ENCODE measurements at places on chromosomes 2 and 18.

DNA sequence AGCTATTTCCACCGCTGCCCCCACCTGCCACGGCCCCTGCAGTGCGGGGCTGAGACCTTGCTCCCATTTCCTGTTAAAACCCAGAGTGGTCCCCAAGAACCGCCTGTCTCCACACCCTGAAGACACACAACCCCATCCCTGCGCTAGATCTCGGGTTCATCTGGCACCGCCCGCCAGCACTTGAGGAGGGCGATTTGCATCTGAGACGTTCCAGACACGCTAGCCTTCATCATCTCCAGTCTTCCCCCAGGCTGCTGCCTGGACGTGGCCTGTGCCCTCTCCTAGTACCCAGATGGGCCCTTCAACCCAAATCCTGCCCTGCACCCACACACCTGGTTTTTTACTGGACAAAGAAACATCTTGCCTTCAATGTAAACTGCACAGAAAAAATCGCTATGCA is 49.8 kb downstream of the SLC66A2 start:
- no peak for DNase-seq

DNA sequence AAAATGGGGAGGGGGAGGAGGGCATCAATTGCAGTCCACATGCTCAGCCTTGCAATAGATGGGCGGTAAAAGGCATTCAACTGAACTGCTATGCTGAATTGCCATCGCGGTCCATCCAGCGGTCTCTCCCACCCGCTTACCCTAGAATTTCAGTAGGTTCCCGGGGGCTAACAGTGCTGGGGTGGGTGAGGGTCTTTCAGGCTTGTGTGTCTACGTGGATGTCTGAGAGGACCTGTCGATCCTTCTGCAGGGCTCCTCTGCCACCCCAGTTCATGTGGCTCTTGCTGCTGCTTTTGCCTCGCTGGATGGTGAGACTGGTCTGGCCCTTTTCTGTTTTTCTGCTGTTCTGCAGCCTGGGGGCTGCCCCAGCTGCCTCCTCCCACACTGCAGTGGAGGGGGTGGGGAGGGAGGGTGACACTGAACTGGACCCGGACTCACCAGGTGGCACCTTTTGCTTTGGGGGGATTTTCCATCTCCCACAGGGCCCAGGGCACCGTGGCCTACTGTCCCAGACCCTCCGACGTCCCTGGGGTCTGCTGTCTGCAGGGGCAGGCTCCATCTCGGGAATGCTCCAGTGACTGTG is 14.1 kb downstream of the ACKR3 start:
- DNase-seq, result no peak

- DNase-seq, result no peak
Measured at GRCh38 chr2:26632624-26633185, 8.5 kb downstream of the CIB4 start.

GRCh38 chr2:159612255-159612901 is 4.0 kb downstream of the BAZ2B start:
- DNase-seq, result no peak

DNA sequence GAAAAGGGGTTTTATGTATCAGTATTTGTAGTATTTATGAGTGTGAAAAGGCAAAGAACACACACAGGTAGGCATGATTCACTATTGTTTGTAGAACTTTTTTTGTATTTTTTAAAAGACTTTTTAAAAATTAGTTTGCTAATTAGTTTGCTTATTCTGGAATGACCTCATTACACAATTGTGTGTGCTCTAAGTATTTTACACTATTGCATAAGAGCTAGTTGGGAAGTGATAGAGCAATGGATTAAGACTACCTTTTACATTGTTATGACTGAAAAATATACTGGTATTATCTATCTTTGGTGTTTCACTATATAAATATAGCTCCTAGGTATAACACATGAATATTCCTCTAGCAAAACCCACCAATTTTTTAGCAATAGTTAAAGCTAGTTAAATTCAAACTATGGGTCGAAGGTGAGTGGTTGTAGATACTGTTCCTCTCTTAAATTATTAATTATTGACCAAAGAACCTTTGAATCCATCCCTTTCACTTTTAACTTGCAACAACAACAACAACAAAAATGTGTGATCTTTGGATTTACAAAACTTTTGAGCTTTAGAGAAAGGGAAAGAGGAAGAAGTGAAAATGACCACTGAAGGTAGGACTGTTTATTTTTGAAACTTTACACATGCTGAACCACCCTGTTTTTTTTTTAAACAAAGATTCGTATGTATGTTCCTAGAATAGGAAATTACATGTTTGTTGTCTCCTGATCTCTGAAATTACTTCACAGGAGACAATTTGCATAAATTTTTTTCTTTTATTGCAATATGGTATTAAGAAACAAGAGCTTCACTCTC is 18.7 kb downstream of the ITPRID2 start:
- no peak for DNase-seq

GRCh38 chr18:713135-713490 is 683 bp upstream of the ENOSF1 start:
- peak; percentile 11 for DNase-seq

DNA sequence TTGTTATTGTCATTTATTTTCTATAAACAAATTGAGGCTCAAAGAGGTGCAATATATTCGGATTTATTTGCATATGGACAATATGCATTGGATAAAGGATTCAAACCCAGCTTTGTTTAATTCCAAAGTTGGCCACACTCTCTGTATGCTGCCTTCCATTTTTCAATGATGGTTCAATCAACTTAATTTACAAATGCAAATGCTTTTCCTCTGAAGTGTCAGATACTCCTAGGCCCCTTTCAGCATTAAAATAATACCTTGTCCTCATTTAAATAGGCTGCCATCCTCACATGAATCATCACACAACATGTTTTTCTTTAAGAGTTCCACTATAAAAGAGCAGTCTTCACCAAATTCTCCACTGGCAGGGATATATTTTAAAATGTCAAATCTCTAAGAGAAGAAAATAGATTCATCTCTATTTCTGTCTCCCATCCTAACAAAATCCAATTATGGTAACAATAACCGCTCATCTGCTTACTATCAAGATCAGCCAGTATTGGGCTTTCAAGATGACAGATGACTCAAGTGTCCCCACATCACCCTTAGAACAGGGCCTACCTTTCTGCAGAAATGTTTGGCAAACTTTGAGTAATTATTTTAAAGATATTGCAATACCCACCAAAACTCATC is 114.8 kb downstream of the SCG2 start:
- DNase-seq, result no peak

DNA sequence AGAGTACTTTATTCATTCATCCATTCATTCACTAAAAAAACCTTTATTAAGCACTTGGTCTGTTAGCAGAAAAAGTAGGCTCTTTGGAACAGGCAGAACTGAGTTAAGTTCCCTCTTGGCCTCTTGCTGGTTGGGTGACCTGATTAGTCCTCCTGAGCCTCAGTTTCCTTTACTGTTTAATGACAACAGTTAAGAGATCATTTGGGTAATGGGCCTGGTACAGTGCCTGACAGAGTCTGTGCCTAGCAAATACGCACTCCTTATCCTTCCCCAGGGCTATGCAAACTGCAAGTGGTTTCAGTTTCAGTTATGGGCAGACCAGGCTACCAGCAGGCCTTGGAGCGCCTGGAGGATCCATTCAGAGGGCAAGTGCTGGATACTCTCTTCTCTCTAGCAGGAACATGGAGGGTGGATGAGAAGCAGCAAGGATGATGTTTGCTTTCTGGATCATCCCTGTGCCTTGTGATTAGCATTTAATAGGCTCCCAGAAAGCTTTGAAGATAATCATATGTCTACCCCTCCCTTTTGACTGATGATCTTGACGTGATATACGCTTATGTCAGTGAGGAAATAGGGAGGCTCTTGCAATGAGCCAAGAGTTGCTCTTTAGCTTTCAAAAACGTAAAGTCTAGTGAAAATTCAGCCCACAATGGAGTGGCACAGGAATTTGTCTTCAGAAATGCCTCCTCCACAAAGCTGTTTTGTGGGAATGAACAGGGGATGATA is 12.4 kb upstream of the TAF1B start:
- no peak for DNase-seq

DNA sequence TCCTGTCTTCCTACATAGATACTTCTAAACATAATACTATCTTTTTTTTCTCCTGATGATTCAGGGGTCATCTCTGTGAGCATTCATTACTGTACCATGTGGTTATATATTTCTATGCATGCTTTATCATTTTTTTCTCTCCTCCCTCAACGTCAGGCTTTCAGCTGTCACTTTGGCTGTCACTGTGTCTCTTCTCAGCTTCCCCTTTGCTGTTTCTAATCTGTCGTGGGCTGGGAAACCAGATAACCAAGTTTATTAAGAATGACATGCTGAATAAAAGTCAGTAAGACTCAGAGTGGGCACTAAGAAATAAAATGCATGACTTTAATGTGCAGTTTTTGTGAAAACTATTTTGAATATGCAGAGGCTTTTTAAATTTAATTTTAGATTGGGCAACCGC is 344.6 kb downstream of the NRXN1 start:
- no peak for DNase-seq

GRCh38 chr2:195664528-195664927 is 7.5 kb downstream of the SLC39A10 start:
- no peak for DNase-seq

GRCh38 chr18:2997846-2998564 is 14.9 kb downstream of the LPIN2 start:
- no peak for DNase-seq

- DNase-seq, result no peak
Measured at GRCh38 chr2:88097192-88097591, 29.6 kb downstream of the SMYD1 start.

DNA sequence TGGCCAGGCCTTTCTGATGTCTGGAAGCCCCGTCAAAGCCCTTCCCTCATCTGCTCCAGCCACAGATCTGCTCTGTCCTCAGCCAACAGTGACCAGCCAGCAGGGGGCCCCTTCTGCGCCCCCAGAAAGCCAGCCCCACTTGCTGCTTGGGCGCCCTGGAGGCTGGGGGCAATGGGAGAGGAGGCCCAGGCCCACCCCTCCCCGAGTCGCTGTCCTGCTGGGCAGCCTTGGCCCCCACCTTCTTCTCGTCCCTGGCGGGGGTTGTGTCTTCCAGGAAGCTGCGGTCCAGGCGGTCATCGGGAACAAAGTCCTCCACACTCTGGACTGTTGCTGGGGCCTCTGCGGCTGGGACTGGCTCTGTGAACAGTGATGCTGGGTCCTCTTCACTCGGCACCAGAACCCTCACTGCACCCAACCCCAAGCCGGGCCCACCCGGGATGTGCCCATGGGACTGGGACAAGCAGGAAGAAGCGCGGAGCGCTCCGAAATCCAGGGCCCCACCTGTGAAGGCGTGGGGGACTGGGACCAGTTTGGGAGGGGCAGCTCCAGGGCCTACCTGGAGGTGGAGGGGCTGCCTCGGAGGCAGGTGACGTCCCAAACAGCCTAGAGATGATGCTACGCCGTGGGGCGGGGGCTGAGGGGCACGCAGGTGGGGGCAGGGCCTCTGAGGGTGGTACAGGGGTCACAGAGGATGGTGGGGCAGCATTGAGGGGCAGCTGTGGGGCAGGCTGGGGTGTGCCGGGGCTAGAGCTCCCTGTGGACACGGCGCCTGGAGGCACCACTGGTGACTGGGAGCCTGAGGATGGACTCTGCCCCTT is 257.6 kb downstream of the ANKRD30B start:
- no peak for DNase-seq

- no peak for DNase-seq
Measured at GRCh38 chr2:228140934-228141528, 40.5 kb downstream of the SPHKAP start.

GRCh38 chr2:143674051-143674450 is 544.8 kb downstream of the ARHGAP15 start:
- no peak for DNase-seq

DNA sequence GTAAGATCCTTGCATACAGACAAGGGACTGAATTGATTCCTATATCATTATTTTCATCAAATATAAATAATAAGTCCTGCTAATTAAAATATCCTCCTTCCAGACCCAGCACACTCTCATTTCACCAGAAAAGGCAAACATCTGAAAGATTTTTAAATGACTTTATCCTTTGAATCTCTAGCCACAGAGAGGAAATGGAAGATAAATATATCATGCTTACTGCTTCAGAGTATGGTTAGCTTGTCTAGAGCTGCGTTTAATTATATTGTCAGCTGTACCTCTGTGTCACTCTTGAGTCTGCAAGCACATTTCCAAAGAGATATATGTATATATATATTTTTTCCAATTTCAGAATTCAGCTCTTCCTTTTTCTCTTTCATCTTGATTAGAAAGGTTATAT is 232.7 kb downstream of the TRIB2 start:
- DNase-seq, result no peak

DNA sequence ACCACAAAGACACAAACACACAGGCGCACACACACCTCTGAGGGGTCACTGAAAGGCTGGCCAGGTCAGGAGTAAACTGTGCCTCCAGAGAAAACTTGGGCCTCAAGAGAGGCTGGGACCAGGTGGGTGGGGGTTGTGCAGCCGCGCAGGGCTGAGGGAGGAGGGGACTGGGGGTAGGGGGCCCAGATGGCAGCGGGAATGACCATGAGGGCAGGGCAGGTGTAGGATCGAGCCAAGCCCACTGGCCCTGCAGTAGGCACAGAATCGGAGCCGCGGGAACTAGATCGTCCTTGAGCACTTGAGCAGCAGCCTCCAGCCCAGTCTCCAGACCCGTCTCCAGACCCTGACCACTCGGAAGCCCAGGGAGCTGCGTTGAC is 36.8 kb downstream of the ANKMY1 start:
- no peak for DNase-seq

GRCh38 chr2:178315078-178315477 is 120.8 kb downstream of the OSBPL6 start:
- no peak for DNase-seq

- no peak for DNase-seq
Measured at GRCh38 chr2:231462729-231463465, 1.4 kb downstream of the NCL start.

GRCh38 chr2:146587291-146587713 is 1257.5 kb upstream of the ACVR2A start:
- DNase-seq, result peak; percentile 50

DNA sequence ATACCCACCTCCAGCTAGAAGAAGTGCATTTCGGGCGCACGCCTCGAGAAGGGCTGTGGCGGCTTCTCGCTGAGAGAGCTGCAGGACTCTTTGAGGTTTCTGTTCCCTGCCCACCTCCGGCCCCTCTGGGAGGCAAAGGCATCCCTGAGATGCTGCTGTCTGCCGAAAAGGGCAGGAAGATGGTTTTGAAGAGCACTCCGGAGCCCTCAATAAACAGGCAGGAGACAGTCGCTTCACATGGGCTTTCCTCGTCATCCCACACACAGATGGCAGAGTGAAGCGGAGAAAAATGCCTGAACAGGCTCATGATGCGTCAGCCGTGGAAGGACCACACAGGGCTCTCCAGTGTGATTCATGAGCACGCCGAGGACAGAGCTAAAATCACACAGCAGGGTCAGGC is 25.4 kb upstream of the GLI2 start:
- no peak for DNase-seq

GRCh38 chr2:2669316-2669715 is 338.2 kb upstream of the MYT1L start:
- no peak for DNase-seq

GRCh38 chr18:5630057-5630899 is 86.5 kb upstream of the EPB41L3 start:
- DNase-seq, result no peak

GRCh38 chr2:238585836-238586821 is 159.4 kb downstream of the ASB1 start:
- no peak for DNase-seq

- no peak for DNase-seq
Measured at GRCh38 chr2:27451095-27451494, 8.9 kb downstream of the KRTCAP3 start.

All from naive thymus-derived CD8-positive, alpha-beta T cell (primary cell).